Naive thymus-derived CD4-positive, alpha-beta T cell (primary cell): ENCODE measurements at places on chromosomes 3 and 15.

GRCh38 chr3:71176366-71176765 lies 407.2 kb downstream of the FOXP1 start:
- no peak for DNase-seq

GRCh38 chr3:54510506-54510905 lies 388.2 kb downstream of the CACNA2D3 start:
- DNase-seq = no peak

DNA sequence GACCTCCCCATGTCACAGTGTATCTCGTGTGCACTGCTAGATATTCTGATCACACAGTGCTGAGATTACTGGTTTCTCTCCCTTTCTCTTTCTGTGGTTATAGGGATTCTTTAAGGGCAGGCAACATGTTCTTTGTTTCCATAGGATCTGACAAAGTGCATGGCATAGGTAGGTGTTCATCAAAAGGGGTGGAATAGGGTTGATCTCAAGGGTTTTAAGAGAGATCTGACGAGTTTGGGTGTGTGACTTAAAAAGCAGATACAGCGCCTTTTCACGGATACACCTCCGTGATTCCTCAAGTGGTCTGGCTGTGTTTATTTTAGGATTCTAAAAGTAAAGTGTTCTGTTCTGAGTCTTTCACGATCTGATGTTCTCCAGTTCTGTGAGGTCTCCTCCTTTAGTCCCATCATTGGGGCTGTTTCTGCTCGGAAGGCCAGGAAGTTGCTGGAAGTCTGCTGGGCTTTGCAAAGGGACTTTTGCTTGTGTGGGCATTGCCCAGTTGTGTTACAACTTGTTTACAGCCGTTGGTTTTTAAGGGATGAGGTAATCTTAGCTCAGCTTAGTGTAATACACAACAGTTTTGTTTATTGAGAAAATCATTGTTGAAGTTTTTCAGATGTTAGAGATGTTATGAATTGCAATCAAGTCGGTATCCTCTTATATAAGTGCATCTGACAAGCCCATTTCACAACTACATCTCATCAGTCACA lies 34.8 kb downstream of the IGF1R start:
- no peak for DNase-seq

DNA sequence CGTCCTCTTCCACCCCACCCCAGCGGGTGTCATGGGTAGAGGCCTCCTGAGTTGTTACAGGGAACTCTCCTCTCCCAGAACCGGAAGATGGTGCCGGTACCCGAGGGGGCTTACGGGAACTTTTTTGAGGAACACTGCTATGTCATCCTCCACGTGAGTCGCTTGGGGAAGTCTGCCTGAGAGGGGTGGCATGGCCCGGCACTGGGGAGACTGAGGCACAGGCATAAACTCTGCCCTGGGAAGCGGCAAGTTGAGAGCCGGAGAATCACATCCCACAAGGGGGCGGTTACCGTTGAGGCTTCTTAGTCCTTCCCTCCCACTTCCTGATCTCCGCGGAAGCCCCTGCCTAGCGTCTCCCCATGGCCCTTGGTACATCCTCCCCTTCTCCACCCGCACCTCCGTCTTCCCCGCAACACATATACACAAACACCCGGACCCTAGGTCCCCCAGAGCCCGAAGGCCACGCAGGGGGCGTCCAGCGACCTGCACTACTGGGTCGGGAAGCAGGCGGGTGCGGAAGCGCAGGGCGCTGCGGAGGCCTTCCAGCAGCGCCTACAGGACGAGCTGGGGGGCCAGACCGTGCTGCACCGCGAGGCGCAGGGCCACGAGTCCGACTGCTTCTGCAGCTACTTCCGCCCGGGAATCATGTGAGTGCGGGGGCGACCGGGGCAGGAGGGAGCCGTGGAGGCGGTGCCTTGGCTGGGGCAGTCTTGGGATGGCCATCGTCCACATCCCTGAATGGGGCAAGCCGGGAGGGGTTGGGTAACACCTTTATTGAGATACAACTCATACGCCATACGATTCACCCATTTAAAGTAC lies 3.4 kb downstream of the VILL start:
- DNase-seq = peak; percentile 51

DNA sequence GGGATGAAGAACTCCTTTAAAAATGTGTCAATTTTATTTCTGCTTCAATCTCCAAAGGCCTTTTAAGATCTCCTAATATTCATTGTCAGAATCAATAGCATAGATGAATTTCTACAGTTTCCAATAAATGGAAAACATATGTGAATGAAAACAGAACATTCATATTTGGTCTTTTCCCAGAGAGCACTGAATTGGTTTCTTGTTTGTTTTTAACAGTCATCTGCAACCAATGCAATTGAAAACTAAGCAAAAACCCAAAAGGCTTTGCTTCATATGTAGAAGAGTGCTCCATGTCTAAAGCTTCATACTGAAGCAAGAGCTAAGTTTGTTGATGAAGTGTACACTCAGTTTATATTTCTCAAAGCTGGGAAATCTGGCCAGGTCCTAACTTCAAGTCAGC lies 426.5 kb upstream of the CDIN1 start:
- DNase-seq = no peak

GRCh38 chr3:119635719-119636118 lies 24.7 kb downstream of the POPDC2 start:
- no peak for DNase-seq

GRCh38 chr3:12286927-12287726 lies 1.7 kb upstream of the PPARG start:
- DNase-seq = no peak

DNA sequence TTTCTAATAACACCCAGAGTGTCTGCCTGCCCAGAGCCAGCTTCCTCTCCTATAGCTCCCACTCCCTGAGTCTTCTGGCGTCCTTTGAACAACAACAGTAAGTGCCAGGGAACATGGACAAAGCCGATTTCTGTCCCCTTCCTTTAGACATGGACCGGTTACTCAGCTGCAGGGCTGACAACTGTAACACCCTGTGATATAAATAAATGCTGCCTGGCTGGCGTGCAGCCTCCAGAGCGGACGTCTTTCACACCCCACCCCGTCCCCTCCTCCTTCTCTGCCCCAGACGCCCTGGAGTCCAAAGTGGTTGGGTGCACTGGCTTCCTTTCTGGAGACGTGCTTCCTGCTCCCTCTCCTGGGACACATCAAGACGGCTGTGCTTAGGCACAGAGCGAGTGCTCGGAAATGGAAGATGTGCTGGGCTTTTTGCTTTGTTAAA lies 281.9 kb upstream of the LRRFIP2 start:
- DNase-seq = no peak

DNA sequence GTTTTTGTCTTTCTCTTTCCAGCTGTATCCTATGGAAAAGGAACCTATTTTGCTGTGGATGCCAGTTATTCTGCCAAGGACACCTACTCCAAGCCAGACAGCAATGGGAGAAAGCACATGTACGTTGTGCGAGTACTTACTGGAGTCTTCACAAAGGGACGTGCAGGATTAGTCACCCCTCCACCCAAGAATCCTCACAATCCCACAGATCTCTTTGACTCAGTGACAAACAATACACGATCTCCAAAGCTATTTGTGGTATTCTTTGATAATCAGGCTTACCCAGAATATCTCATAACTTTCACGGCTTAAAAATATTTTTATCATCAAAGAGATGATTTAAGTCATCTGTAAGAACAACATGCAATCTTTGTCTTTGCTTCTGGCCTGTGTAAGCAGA lies 44.9 kb upstream of the PARP14 start:
- DNase-seq = no peak

GRCh38 chr15:68791431-68792283 lies 29.0 kb downstream of the ANP32A start:
- no peak for DNase-seq

DNA sequence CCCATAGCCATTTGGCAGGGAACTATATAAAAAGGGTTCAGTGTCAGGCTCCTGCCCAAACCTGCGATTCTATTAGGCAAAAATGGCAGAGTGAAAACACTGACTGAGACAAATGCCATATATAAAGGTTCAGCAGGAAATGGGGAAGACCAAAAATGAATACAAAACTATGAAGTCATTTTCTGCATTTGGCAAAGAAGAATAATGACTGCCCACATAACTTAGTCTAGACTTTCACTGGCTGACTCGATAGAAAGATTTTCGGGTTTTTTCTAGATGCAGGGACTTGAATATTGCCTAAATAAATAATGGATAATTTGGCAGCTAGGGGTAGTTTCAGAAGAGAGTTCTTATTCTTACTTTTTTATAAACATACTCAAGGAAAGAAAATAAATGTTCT lies 178.0 kb downstream of the TPRG1 start:
- no peak for DNase-seq

DNA sequence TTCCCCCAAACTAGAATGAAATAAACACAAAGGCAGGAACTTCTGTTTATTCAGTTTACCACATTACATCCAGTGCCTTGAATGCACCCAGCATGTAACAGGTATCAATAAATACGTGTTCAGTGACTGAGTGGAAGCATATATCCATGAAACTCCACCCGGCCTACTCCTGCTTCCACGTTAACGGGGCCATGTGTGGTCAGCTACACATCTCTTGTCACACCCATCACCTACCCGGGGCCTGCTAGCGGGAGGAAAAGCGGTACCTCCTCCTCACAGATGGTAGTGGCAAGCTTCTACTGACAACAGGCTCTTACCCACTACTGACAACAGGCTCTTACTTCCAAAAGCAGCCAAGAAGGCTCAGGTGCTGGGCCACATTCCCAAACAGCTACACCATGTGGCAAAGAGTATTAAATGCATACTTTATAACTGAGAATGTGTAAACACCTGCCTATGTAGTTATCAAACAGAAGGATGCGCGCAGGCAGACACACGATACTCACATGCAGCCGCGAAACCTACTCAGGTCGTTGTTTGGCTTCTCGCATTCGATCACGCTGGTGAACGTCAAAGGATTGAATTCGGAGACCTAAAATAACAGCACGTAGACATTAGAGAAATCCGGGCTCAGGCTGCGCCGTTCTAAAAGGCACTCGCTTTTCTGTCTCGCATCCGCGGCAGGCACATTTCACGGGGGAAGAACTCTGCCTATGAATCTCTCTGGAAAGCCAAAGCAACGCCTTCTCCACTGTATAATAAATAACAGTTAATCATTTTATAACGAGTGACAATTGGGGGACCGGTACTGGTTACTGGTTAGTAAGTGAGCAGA lies 127.4 kb downstream of the ATP10A start:
- DNase-seq = no peak

GRCh38 chr15:63800739-63801138 lies 33.0 kb downstream of the HERC1 start:
- DNase-seq = no peak

DNA sequence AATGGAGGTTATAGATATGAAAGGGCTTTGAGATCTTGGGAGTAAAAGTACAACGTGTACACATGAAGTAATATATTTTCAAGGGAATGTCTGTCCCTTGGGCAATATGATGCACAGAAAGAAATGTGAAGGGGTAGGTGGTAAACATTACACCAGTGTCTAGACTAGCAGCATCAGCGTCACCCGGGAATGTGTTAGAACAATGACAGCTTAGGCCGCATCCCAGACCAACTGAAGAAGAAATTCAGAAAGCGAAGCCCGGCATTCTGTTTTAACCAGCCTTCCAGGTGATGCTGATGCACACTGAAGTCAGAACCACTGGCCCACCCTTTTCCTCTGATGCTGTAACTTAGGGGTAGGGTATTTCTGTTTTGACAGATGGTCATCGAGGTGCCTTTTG lies 6.3 kb downstream of the INAFM2 start:
- no peak for DNase-seq

DNA sequence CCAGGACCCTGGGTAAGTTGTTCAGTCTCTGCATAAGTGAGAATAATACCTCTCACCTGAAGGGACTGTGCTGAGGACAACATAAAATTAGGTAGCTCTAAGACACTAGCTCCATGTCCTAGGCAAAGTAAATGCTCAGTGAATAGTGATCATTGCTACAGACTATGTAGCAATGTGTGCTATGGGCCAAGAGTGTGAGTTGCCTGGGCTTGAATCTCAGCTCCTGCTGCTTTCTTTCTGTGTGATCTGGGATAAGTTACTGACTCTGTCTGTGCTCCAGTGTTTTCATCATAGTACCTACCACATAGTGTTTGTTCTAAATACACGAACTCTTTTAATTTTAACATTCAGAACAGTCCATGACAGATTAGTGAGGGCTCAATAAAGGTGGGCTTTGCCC lies 81.1 kb upstream of the MFGE8 start:
- DNase-seq = no peak

DNA sequence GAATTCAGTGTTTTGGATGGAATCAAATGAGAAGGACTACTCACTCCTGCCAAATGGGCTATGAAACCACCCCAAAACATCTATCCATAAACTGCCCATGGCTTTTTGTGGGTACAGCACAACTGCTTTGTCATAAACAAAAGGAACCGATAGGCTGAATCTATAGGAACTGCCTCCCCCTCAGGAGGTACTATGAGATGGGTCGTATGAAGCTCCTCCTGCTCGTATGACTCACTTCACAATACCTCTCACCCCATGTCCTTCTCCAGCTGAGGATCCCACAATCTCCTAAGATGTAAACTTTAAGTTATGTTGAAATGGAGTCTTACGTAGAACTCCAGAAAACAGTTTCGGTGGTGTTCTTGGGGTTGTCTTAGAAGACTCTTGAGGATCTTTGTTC lies 129.9 kb upstream of the SAMMSON start:
- no peak for DNase-seq

GRCh38 chr15:45101749-45102148 lies 12.2 kb downstream of the DUOX2 start:
- DNase-seq = no peak

GRCh38 chr3:68560728-68561127 lies 371.6 kb downstream of the TAFA4 start:
- no peak for DNase-seq

GRCh38 chr3:150259526-150260397 lies 148.3 kb upstream of the TSC22D2 start:
- no peak for DNase-seq

- DNase-seq = no peak
Measured at GRCh38 chr15:77837649-77838025, 204.9 kb upstream of the LINGO1 start.

DNA sequence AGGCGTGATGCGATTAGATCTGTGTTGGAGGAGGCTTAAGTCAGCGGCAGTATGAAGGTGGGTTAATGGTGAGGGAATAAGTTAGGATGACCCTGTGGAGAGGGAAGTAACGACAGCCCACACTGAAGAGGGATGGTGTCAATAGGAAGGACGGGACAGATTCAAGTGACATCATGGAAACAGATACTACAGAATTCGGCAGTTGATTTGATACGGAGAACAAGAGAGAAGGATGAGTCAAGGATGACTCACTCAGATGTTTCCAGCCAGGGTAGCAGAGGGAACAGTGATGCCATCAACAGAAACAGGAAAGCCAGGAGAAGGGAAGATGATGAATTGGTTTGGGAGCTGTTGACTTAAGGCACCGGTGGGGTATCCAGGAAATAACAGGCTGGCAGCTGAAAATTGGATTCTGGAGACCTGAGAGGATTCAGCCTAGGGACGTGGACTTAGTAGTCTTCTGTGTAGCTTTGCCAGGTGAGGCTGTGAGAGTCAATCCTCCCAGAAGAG lies 38.0 kb downstream of the SHC4 start:
- no peak for DNase-seq

GRCh38 chr15:77843546-77843945 lies 210.8 kb upstream of the LINGO1 start:
- DNase-seq = no peak
